ENCODE measurements at places on chromosomes 16 and 17.
A peak's percentile ranks its signal among the peaks of the same experiment; 100 is the strongest.

GRCh38 chr17:65664266-65664665 lies 102.8 kb upstream of the AXIN2 start:
- DNase-seq = no peak

GRCh38 chr17:32720671-32721070 lies 156.3 kb downstream of the MYO1D start:
- DNase-seq = no peak

DNA sequence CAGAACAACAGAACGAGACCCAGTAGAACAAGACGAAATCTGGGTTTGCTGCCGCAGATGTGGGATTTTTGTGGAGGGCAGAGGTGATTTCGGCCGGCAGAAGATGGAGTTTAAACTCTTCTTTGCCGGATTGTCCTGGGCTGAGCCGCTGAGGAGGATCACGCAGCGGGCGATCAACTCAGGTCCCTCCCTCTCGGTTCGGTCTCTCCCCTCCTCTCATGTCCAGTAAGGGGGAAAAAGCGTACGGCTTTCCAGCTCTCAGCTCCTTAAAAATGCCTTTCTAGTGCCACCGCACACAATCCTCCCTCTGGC lies 2.5 kb downstream of the PHF12 start:
- DNase-seq = no peak

- DNase-seq = no peak
Measured at GRCh38 chr16:27149986-27150385, 53.3 kb upstream of the KDM8 start.

DNA sequence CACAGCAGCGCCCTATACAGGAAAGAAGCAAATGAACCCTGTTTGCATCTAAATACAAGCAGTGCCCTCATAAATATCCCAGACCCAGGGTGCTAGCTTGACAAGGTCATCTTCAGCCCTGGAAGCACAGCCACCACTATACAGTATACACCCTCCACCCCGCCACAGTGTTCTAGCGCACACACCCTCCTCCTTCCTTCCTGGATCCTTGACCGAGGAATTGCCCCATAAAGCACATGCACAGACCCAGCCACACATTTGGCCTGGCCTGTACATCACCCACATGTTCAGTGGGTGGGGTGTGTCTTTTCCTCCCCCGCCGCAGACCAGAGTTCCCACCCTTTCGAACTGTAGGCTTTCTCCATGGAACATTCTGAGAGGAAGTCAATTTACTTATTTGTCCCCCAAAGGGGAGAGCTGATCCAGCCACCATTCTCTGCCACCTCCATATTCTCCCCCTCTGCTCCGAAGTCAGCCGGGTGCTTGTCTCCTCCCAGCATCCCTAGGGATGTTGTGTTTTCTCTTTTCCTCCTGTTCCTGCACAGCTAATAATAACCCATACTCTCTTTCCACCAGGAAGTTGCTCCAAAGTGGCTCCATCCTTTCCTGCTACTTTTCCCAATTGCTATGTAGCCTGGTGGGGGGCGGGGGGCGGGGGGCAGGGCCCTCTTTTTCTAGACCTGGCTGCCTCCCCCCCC lies 6.6 kb downstream of the ABI3 start:
- DNase-seq = no peak

GRCh38 chr17:71633391-71633849 lies 487.4 kb upstream of the SOX9 start:
- DNase-seq = peak; percentile 76

DNA sequence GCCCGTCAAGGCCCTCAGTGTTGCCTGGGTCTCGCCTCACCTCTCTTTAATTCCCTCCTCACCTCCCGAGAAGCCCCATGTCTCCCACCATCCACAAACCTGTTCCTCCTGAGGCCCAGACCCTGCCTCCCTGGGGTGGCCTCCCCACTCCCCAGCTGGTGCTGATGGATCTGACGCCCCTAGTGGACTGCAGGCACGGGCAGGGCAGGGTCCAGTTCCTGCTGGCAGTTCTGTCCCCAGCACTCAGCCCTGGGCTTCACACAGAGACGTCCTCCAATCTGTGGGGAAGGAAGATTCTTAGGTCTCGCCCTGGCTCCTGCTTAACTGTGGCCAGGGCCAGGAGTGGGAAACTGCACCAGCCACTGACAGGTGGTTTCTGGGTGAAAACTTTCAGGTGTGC lies 108.8 kb downstream of the AMFR start:
- DNase-seq = no peak

- DNase-seq = no peak
Measured at GRCh38 chr17:46151762-46152161, 41.5 kb downstream of the KANSL1 start.

- DNase-seq = no peak
Measured at GRCh38 chr16:68284847-68285246, 20.5 kb downstream of the SLC7A6 start.

GRCh38 chr16:11621920-11622651 lies 35.4 kb upstream of the LITAF start:
- peak; percentile 52 for DNase-seq
